ENCODE measurements at places on chromosomes 1 and 21.
A peak's percentile ranks its signal among the peaks of the same experiment; 100 is the strongest.

- DNase-seq = no peak
Measured at GRCh38 chr1:247812637-247813036, 11.3 kb downstream of the OR14A16 start.

GRCh38 chr1:26922901-26923300 lies 1.4 kb downstream of the NUDC start:
- DNase-seq = peak; percentile 62

DNA sequence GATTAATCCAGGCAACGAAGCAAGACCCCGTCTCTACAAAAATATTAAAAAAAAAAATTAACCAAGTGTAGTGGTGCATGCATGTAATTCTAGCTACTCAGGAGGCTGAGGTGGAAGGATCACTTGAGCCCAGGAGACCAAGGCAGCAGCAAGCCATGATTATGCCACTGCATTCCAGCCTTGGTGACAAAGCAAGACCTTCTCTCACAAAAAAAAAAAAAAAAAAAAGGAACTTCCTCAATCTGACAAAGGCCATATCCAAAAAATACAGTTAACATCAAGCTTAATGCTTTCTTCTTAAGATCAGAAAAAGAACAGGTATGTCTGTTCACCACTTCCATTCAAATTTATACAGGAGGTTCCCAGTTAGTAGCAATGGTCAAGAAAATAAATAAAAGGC lies 54.4 kb downstream of the EVI5 start:
- no peak for DNase-seq

- peak; percentile 67 for DNase-seq
Measured at GRCh38 chr1:85577419-85578320, 2.9 kb upstream of the CCN1 start.

DNA sequence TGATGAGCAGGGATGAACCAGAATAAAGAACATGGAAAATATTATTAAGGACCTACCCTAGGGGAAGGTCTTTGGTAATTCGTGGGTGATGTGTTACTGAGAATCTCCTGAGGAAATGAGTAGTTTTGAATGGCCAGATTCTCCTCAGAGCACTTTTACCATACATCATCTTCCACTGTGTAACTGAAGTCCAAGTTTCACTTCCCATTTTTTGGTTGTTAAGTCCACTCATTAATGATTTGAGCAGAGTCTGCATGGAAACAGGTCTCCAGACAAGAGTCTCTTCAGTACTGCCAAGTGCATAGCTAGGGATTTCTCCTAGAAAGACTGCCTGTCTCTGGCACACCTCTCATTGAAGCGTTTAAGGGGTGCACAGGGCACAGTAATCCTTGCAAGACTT lies 48.7 kb upstream of the PCP4 start:
- DNase-seq = no peak

DNA sequence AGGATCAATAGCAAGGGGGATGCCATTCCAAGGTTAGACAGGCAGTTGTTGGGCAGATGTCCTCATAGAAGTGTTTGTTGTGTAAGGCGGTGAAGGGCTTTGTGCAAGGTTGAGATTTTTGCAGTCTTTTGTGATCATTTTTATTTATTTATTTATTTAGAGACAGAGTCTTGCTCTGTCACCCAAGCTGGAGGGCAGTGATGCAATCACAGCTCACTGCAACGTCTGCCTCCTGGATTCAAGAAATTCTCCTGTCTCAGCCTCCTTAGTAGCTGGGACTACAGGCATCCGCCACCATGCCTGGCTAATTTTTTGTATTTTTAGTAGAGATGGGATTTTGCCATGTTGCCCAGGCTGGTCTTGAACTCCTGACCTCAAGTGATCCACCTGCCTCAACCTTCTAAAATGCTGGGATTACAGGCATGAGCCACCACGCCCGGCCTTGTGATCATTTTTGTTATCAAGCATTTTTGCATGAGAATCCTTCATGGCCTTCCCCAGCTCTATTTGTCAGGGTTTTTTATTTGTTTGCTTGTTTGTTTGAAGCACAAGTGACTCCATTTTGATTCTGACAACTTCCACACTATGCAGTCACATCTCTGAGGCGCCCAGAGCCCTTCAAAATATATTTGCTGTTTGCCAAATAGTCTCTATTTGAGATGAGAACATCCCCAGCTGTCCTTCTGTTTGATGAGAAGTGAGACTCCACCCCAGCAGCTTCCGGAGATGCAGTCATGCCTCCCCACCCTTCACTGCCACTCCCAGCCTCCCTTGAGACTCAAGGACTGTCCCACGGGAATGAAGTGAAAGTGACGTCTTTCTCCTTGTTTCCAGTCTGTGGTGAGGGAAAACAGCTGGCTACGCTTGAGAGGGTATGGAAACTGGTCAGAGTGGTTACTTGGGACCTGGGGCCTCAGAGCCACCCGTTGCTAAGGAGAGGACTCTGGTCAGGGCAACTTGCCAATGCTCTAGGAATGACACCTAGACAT lies 38.0 kb downstream of the TMEM50B start:
- peak; percentile 96 for DNase-seq

All from kidney tubule cell (primary cell).